ENCODE measurements at places on chromosomes 7 and 10. TPM values are rescaled to one million over a fixed set of nuclear protein-coding genes. Genes with fewer than 3 reads are reported as not detected.

The TRIM73 gene
- total RNA-seq = 1.6 TPM

The TRPV5 gene
- not detected for total RNA-seq

The BLOC1S2 gene
- 121 TPM for total RNA-seq

The HTRA1 gene
- total RNA-seq = 64.3 TPM

The MMD2 gene
- total RNA-seq = not detected

The HMX3 gene
- not detected for total RNA-seq

The TFAM gene
- 49.0 TPM for total RNA-seq

The FFAR4 gene
- total RNA-seq = 0.44 TPM

The TMEM176A gene
- not detected for total RNA-seq

The ANKRD7 gene
- total RNA-seq = 0.23 TPM

The ADAMTS14 gene
- total RNA-seq = 0.07 TPM

Data from A549 treated with RU486 at 1 μM for 4 hours (cell line).